Astrocyte (in vitro differentiated cells and primary cell): ENCODE measurements at places on chromosomes 5 and 9. TPM values are rescaled to one million over a fixed set of nuclear protein-coding genes. Genes with fewer than 3 reads are reported as not detected.

MAMDC2 gene
- 135 and 211 TPM in 2 replicates for total RNA-seq

ADAM19 gene
- 316 and 332 TPM in 2 replicates for total RNA-seq

CCL21 gene
- total RNA-seq = not detected in 2 replicates

PDE6A gene
- 0.14 and 0.17 TPM in 2 replicates for total RNA-seq

INSL4 gene
- total RNA-seq = 0.11 TPM in 1 of 2 replicates, not detected in the other

SLC4A9 gene
- total RNA-seq = 0.25 TPM in 1 of 2 replicates, not detected in the other

CDX1 gene
- total RNA-seq = 0.50 TPM in 1 of 2 replicates, not detected in the other

CAVIN4 gene
- total RNA-seq = 4.2 and 6.0 TPM in 2 replicates

KIF4B gene
- total RNA-seq = not detected in 2 replicates

PCDHGB7 gene
- total RNA-seq = 22.4 and 26.1 TPM in 2 replicates

PIP5K1B gene
- total RNA-seq = 0.29 and 1.3 TPM in 2 replicates

HRCT1 gene
- 0.39 and 0.62 TPM in 2 replicates for total RNA-seq

COL5A1 gene
- total RNA-seq = 1,055 and 1,568 TPM in 2 replicates

CCL27 gene
- total RNA-seq = 0.52 TPM in 1 of 2 replicates, not detected in the other

IGFBPL1 gene
- 5.6 and 11.0 TPM in 2 replicates for total RNA-seq

ZNF189 gene
- total RNA-seq = 16.4 and 16.8 TPM in 2 replicates

TUSC1 gene
- total RNA-seq = 1.9 and 2.7 TPM in 2 replicates

NUDT12 gene
- total RNA-seq = 6.1 and 6.3 TPM in 2 replicates

PTGDS gene
- total RNA-seq = 5.0 and 5.6 TPM in 2 replicates
